ENCODE measurements at places on chromosomes 11 and 22.

GRCh38 chr22:45861259-45861658 is 115.7 kb downstream of the WNT7B start:
- no peak for DNase-seq

DNA sequence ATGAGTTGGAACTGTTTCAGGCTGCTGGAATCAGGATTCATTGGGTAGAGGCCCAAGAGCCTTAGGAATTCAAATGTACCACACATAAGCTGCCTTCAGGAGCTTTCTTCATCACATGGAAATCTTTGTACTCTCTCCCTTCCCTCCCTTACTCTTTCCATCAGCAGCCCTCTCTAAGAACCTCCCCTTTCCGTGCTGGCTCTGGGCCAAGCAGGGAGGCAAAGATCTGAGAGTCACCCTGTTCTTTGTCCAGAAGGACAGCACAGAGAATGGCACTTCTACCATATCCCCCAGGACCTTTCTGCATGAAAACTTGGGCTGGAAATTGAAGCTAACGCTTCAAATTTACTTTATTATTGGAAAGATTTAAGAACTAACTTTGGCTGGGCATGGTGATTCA is 20.7 kb upstream of the TPBGL start:
- DNase-seq, result no peak

- DNase-seq, result no peak
Observed at GRCh38 chr11:61119571-61119970, 17.3 kb downstream of the CD5 start.

DNA sequence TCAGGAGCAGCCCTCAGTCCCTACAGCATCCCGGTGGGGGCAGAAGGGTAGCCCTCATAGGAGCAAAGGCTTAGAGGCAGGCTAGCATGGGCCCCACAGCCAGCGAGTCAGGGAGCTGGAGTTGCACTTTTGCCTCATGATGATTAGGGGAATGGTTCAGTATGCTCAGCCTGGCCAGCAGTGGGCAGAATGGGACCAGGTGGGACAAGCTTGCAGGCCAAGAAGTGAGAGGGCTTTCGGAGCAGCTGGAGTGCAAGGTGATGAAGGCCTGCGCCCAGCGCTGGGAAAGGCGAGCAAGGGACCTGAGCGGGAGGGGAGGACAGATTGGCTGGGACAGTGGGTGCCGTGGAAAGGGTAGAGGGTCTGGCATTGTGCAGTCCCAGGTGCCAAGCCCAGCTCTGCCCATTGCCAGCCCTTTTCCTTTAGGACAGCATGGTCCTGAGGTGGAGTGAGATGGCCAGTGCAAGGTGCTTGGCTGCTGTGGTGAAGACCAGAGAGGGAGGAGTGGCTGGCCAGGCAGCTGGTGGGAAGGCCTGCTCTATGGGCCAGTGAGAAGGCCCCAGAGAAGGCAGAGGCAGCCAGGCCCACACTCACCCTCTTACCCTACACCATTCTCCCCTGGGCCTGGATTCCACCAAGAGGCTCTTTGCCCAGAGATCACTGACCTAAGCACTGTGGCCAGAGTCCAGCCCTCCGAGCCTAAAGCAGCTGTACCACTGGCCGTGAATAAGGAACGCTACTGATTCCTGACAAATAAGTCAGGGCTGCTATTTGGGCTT is 47.9 kb upstream of the SUSD2 start:
- DNase-seq, result no peak

- no peak for DNase-seq
Observed at GRCh38 chr22:29275819-29276565, 7.9 kb downstream of the EWSR1 start.

DNA sequence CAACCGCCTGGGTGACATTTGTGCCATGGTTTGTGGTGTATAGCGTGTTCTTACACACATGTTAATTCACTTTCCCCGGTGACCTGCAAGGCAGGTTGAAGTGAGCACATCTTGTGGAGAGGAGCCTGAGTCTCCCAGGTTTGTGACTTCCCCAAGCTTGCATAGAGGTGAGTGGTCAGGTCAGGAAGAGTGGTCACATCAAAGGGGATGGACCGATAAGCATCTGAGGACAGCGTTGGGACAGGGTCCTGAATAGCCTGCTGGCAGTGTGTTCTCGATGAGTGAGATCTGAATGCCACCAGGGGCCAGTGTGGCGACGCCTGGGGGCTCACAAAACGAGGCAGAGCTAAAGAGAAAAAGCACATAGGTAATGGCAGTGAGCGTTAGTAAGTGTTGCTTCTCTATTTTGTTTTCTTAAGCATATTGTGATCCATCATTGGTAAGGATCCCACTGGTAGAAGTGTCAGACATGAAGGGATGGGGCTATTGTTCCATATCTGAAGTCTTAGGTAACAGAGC is 154.6 kb downstream of the GRIK4 start:
- no peak for DNase-seq

GRCh38 chr11:118194835-118195627 is 18.6 kb upstream of the SCN2B start:
- peak; percentile 63 for DNase-seq

- DNase-seq, result no peak
Observed at GRCh38 chr11:116164843-116165242, 607.9 kb downstream of the BUD13 start.

GRCh38 chr11:73429121-73429750 is 53.0 kb downstream of the RELT start:
- no peak for DNase-seq

- no peak for DNase-seq
Observed at GRCh38 chr22:49301398-49302149, 526.1 kb downstream of the BRD1 start.

GRCh38 chr11:116262370-116262769 is 510.4 kb downstream of the BUD13 start:
- DNase-seq, result no peak

- no peak for DNase-seq
Observed at GRCh38 chr11:95776859-95777258, 12.7 kb downstream of the FAM76B start.

DNA sequence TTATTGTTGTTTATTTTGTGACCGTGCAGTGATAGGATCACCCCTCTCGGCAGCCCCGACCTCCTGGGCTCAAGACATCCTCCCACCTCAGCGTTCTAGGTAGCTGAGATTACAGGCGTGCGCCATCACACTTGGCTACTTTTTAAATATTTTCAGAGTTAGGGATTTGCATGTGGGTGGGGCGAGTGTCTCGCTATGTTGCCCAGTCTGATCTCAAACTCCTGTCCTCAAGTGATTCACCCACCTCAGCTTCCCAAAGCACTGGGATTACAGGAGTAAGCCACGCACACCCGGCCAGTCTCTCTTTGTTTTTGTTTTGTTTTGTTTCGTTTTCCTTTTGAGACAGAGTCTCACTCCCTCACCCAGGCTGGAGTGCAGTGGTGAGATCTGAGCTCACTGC is 1.2 kb upstream of the INTS5 start:
- DNase-seq, result no peak

GRCh38 chr11:121614636-121615240 is 162.0 kb upstream of the SORL1-AS1 start:
- DNase-seq, result no peak

- DNase-seq, result no peak
Observed at GRCh38 chr11:13169709-13170108, 107.9 kb upstream of the BMAL1 start.

- DNase-seq, result no peak
Observed at GRCh38 chr22:42951093-42951710, 63.7 kb downstream of the PACSIN2 start.

- no peak for DNase-seq
Observed at GRCh38 chr11:101390539-101390938, 193.3 kb downstream of the TRPC6 start.

- peak; percentile 33 for DNase-seq
Observed at GRCh38 chr11:82750643-82751139, 17.0 kb upstream of the FAM181B start.

DNA sequence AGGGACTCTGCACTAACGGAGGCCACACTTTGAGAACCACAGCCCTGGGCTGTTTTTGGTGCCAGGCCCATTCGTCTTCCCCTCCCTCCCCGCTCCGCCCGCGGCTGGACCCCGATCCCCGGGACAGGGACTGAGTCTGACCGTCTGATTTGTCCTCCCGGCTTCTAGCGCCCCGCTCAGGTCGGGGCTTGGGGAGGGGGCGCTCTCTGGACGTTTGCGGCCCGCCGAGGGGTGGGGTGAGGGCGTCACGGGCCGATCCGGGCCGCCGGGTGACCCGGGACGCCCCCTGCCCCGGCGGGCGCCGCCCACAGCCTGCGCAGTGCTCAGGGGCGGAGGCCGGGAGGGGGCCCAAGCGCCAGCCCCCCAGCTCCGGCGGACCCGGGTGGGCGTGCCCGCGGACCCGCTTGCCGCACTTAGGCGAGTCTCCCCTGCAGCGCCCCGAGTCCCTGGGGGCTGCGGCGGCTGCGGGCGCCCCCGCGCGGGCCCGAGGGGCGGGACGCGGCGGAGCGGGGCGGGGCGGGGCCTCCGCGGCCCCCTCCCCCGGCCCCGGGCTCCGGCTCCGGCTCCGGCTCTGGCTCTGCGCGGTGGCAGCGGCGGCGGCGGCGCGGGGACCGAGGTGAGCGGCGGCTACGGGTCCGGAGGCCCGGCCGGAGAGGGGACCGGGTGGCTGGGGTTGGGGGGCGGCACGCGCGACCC is 33.7 kb upstream of the PRR5 start:
- DNase-seq, result peak; percentile 14

DNA sequence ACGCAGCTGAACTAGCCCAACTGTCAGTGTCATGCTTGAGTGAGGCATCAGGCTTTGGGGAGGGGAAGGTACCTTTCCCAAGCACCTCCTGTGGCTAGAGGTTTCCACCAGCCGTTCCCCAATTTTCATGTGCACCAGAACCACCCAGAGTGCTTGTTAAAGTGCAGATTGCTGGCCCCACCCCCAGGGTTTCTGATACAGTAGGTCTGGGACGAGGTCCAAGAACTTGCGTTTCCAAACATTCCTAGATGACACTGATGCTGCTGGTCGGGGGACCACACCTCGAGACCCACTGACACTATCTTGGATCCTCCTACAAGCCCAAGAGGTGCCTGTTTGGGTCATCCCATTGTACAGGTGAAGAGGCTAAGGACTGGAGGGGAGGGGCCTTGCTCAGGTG is 59.8 kb downstream of the PDE2A start:
- no peak for DNase-seq

DNA sequence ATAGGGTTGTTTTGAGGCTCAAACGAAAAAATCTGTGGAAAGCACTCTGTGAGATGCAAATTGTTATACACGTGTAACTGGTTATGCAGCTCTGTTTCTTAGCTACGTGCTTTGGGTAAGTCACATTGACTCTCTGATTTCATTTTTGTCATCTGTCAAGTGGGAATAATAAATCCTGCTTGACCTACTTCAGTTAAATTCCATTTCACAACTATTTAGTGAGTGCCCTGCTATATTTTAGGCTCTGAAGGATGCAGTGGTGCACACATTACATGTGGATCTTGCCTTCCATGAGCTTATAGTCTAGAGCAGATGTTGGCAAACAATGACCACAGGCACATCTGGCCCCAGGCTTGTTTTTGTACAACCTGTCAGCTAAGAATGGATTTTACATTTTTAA is 133.6 kb upstream of the PLET1 start:
- no peak for DNase-seq

GRCh38 chr11:114399490-114400215 is 658 bp downstream of the C11orf71 start:
- DNase-seq, result no peak

DNA sequence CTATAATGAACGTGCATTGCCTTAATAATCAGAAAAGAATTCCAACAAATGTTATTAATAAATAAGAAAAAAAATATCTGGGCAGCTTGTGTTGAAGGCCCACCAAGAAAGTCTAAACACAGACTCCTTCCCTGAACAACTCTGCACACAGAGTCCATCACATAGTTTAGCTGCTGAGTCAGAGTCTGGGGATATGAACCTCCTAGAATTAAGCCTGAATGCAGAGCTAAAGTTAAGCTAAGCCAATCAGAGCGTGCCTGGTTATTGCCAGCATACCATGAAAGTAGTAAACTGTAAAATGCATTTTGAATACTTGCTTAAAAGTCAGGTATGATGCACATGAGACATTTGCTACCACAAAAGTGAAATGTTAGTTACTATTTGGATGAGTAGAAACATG is 25.6 kb upstream of the TENM4 start:
- no peak for DNase-seq

- no peak for DNase-seq
Observed at GRCh38 chr11:131136486-131136885, 220.2 kb upstream of the SNX19 start.

DNA sequence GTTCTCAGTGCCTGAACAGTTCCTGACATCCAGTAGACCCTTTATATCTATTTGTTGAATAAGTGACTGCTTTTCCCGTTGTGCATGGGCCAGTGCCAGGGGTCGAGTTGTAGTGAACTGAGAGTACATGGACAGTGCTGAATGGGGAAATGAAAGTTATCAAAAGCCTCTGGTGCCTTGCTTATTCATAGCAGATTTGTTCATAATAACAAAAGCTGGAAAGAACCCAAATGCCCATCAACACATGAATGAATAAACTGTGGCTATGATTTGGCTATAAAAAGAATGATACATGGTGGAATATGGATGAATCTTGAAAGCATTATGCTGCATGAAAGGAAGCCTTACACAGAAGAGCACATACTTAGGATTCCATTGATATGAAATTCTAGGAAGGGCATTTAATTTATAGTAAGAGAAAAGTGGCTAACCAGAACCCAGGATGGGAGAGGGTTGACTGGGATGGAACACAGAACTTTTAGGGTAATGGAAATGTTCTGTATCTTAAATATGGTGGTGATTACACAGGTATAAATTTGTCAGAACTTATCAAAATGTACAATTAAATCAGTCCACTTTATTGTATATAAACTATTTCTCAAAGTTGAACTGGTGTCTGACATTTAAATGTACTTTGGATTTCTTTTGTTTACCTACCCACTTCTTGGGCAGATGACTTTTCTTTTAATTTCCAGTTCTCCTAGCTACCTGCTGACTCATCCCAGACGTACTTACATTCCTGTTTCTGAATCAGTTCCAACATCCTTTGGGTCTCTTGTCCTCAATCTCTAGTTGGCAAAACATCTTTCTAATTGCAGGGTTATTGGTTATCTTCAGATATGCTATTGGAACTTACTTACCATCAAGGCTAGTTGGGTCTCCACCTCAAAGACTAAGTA is 42.8 kb downstream of the PACS1 start:
- no peak for DNase-seq

GRCh38 chr11:133832096-133832990 is 13.0 kb downstream of the SPATA19 start:
- DNase-seq, result no peak

- DNase-seq, result no peak
Observed at GRCh38 chr11:29268733-29269132, 748.1 kb downstream of the KCNA4 start.

Data from midbrain (tissue), 1 donor.